Type B pancreatic cell (in vitro differentiated cells): ENCODE measurements at places on chromosomes 7 and 10. TPM values are rescaled to one million over a fixed set of nuclear protein-coding genes. Genes with fewer than 3 reads are reported as not detected.

TUBAL3 gene
- 0.19 and 0.40 TPM in 2 replicates for total RNA-seq

ADARB2 gene
- total RNA-seq, result 4.9 and 5.2 TPM in 2 replicates

NEUROG3 gene
- 0.51 and 0.93 TPM in 2 replicates for total RNA-seq

C10orf62 gene
- 0.34 TPM in 1 of 2 replicates, not detected in the other for total RNA-seq

DNA sequence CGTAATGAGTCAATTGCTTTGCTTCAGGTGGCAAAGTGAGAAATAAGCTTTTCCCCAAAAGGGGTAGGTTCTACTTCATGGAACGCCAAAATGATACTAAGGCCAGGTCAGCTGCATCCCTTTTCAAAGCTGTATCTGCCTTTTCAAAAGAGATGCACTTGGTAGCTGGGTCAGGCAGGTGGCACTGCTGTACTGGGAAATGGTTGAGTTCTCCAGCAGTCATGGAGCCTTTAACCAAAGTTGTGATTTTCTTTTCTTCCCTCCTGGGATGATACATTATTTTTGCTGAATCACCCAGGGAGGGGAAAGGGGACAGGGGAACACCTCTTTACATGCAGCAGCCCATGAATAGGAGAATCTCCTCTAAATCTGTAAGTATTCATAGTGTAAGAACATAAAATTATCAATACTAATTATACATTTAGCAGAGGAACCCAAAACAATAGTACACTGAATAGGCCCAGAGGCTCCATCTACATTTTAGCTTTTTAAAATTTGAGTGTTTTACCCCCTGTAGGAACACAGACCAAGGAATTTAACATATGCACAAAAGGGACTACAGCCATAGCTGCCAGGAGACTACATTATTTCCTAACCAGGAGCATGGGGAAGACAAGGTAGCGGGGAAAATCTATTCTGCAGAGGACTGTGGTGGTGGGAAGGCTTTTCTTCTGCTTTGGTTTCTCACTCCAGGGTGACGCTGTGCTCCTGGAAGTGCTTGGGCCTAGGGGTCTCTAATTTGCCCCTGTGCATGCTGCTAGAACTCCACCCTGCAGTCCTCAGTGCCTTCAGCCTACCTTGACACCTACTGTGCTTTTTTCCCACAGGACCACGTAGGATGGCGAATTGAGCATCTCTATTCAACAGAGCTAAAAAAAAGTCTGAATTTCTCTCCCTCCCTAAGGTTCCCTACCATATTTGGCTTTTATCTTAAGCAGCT is 6.4 kb upstream of the GPR22 start:
- no peak for DNase-seq

DNA sequence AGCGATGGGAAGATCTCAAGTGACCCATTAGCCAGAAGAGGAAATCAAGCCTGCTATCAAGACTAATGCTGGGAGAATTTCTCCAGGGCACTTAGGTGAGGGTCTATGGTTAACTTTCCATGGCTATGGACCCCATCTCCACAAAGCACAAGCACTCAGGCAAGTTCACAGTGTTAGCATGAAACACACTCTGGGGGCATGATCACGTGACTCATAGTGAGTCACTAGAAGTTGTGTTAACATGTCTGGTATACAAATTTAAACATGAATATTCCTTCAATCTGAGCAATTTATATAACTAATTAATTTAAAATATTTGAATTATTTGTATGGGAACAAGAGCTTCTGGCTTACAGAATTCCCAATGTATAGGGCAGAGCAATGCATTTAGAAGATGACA is 131.8 kb downstream of the FAM204A start:
- no peak for DNase-seq

- DNase-seq, result no peak
Observed at GRCh38 chr7:129851809-129852208, 101.0 kb downstream of the UBE2H start.

GRCh38 chr10:68559841-68560185 is 324 bp upstream of the TET1 start:
- no peak for DNase-seq

DNA sequence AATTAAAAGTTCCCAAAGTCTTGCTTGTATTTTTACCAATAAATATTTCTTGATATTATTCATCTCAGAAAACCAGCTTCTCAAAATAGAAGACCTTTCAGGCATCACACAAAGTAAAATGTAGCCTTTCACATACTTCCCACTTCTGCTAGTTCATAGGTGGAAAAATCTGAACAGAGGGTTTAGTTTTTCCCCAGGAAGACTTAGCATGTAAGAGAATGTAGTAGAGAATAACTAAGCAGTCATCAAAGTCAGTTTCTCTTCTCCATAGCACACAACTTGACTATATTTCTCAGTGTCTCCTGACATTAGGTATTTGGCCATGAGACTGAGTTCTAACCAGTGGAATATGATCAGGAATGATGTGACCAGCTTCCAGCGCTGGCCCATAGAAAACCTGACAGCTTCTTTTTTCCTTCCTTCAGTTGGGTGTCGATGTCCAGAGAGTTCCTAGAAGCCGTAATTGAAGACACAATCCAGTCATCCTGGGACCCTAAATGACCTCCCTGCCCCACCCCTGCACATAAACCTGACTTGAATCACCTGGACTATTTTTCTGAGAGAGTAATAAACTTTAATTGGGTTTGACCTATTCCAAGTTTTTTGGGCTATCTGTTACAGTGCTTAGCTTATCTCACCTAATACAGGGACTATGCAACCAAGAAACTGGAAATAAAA is 67.5 kb upstream of the WNT16 start:
- DNase-seq, result no peak

DNA sequence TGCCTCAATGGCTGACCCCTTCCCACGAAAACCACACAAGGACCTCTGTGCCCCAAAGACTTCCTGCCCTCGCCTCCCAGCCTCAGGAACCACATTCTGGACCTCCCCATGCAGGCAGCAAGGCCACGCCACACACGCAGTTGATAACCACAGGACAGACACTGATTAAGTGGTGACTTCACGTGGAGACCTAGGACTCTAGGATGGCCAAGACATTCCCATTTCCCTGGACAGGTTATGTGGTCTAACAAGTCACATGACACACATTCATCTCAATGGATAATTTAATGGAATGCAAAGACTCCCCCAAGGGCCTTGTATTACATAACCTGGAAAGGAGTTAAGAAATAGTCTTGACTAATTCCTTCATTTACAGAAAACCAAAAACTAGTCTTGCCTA is 110.2 kb downstream of the LARP4B start:
- DNase-seq, result no peak
